GM03348 (cell line): ENCODE measurements at places on chromosomes 4 and X.

DNA sequence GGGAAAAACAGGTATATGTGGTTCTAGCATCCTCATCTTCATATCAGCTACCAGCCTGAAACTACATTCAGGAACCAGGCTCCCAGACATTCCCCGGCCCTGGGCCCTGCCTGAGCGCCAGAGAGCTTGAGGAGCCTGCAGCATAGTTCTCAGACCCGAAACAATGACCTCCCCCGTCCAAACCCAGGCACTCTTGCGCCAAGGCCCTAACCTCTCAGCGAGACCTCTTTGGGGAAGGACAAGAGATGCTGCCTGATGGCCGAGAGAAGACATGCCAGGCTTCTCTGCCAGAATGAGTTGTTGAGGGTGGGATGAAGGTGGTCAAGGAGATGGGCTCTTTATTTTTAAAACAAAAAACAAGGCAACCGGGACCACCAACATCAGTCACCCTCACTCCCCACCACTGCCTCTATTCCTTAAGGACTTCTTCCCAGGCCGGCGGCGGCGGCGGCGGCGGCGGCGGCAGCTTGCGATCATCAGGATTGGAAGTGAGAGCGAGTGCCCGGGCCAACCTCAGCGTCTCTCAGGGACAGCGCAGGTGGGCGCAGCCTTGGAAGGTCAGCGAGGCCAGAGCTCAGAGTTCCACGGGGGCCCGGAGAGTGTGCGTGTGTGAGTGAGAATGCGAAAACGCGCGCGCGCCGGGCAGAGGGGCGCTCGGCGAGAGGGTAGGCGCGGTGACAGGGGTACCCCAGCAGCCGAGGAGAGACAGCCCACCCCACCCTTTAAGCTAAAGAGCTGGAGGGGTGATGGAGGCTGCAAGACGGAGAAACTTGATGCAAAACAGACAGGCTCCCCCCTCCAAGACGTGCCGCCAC lies 601 bp downstream of the INPP4B start:
- peak; percentile 11 for DNase-seq

GRCh38 chr4:65367306-65367705 lies 303.0 kb downstream of the EPHA5 start:
- no peak for DNase-seq

- peak; percentile 33 for DNase-seq
These were observed 131.3 kb downstream of the FHDC1 start for GRCh38 chr4:153067376-153067775.

DNA sequence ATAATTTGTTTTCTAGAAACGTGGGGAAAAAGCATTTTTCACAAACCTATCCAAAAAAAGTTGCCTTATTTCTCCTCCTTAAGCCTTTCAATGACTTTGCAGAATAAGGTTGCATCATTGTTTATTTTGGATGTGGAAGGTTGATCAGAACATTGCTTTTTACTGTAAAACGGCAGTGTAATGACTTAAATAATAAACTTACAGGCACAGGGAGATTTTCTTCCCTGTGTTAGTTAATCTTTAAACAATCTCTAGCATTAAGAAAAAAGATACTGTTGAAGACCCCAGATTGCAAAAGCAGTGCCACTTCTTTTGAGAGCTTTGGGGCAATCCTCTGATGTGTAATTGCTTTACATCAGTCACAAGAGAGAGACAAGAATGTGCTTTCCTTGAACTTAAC lies 153.4 kb downstream of the ARX start:
- DNase-seq = no peak

DNA sequence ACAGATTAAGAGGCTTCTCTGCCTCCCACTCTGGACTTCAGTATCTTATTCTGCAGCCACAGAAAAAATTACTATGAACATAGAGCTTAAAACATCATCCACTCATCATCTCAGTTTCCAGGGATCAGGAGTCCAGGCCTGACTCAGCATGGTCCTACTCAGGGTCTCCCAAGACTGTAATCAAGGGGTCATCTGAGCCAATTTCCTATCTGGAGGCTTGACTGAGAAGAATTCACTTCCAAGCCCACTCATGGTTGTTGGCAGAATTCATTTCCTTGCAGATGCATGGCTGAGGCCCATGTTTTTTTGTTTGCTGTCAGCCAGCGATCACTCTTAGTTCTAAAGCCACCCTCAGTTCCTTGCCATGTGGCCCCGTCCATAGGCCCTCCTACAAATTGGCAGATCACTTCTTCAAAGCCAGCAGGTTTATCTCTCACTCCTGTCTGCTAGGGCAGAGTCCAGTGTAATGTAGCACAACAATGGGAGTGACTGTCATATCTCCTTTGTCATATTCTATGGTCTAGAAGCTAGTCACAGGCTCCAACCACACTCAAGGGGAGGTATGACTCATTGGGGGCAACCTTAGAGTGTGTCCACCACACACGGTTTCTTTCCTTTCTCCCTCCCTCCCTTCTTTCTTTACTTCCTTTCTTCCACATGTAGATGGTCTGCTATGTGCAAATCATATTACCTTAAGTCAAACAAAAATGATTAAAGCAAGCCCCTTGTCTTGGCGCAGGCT lies 251.6 kb downstream of the QDPR start:
- DNase-seq = no peak

GRCh38 chr4:180164799-180165198 lies 2078.4 kb upstream of the TENM3 start:
- no peak for DNase-seq

- DNase-seq = no peak
These were observed 163.0 kb upstream of the TET2 start for GRCh38 chr4:104983615-104984179.

GRCh38 chr4:59920416-59920815 lies 1279.7 kb upstream of the ADGRL3 start:
- DNase-seq = no peak

GRCh38 chr4:1260418-1261106 lies 11.6 kb upstream of the CTBP1 start:
- DNase-seq = no peak

GRCh38 chrX:15718283-15718970 lies 19.6 kb upstream of the CA5B start:
- no peak for DNase-seq

GRCh38 chr4:127237581-127237980 lies 395.2 kb upstream of the INTU start:
- DNase-seq = no peak

- DNase-seq = no peak
These were observed 1649.8 kb upstream of the PCDH10 start for GRCh38 chr4:131499141-131499873.

DNA sequence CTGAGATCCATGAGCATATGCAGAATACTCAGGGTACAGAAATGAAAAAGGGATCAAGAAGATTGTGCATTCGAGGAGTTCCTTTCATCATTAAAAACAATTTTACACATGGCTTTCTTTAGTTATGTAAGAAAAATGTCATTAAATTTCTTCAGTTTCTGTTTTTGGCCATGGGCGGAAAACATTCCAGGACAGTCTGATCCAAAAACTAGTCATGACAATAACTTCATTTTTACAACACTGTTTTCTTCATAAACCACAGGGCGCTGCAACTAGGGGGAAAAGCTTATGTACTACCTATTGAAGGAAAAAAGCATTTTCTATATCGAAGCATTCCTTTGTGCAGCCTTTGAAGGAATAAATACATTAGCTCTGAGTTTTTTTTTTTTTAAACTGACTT lies 28.2 kb downstream of the IL13RA1 start:
- peak; percentile 27 for DNase-seq

DNA sequence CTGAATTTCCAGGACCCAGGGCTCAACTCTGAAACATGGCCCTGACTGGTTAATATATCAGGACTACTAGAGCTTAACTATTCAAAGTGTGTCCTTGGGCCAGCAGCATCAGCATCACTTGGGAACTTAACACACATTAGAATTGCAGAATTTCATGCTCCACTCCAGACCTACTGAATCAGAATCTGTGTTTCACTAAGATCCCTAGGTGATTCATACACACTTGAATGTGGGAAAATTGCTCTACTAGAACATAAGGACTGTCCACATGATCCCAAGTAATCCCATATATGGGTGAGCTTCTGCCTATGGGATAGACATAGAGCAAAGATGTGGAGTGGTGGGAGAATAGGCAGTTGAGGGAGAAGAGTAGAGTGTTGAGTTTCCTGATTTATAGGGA lies 192.5 kb upstream of the CLNK start:
- DNase-seq = no peak

- DNase-seq = no peak
These were observed 463.8 kb upstream of the PABPC4L start for GRCh38 chr4:134665429-134665828.

GRCh38 chr4:48093991-48094416 lies 40.0 kb downstream of the TXK start:
- no peak for DNase-seq

DNA sequence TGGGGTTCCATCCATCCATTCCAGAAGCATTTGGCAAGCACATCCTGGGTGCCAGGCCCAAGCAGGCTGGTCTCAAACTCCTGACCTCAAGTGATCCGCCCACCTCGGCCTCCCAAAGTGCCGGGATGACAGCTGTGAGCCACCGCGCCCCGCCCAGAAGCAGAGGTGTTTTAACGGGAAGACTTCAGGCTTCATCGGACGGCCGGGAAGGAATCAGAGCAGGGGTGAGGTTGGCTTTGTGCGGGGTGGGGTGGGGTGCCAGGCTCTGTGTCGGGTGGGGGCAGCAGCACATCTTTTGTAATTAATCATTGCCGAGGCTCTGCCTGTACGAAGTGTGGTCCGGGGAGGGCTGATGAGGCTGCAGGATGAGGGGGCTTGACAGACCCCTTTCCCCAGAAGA lies 5.1 kb upstream of the SLC25A6 start:
- DNase-seq = no peak

DNA sequence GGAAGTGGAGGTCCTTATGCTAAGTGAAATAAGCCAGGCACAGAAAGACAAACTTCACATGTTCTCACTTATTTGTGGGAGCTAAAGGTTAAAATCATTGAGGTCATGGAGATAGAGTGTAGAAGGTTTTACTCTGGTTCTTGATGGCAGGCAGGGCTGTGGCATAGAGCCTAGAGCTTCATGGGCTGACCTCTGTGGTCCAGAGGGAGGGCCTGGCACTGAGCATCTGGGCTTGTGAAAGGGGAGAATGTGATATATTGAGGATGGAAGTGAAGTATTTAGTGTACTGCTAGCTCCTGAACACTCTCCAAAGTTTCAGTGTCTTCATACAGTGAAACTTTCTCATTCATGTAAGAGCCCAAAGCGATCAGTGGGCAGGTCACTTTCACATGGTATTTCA lies 71.3 kb upstream of the ANXA3 start:
- peak; percentile 35 for DNase-seq

GRCh38 chr4:85756938-85757337 lies 282.0 kb downstream of the ARHGAP24 start:
- DNase-seq = peak; percentile 60

GRCh38 chr4:183873409-183874185 lies 31.5 kb upstream of the STOX2 start:
- DNase-seq = no peak

- no peak for DNase-seq
These were observed 11.8 kb downstream of the ANOS1 start for GRCh38 chrX:8720136-8720535.

DNA sequence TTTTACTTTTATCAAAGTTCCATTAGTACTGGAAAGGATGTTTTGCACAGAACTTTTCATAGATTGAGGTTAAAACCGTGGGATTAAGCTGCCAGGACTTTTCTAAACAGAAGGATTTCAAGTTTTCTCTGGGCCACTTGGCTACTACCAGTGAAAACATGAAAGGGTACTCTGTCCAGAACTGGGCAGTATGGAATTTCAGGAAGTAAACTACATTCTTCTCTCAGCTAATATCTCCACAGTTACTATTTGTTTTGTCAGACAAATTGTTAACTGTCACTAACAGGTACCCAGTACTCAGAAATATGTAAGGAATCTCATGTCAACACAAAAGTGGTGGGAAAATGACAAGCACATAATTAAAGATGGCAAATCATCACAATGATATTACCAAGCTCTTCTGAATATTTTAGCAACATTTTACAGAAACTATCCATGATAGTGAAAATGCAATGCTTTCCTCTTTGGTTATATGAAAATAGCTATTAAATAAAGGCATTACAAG lies 454.4 kb downstream of the C4orf33 start:
- no peak for DNase-seq

DNA sequence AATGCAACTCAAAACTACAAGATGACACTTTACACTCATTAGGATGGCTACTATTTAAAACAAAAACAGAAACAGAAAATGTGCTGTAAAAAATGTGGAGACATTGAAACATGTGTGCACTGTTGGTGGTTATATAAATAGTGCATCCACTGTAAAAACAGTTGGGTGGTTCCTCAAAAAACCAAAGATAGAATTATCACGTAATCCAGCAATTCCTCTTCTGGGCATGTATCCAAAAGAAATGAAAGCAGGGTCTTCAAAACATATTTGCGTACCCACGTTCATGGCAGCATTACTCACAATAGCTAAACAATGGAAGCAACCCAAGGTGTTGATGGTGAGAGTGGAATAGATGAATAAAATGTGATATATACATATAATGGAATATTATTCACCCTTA lies 967.2 kb downstream of the TRAM1L1 start:
- no peak for DNase-seq

DNA sequence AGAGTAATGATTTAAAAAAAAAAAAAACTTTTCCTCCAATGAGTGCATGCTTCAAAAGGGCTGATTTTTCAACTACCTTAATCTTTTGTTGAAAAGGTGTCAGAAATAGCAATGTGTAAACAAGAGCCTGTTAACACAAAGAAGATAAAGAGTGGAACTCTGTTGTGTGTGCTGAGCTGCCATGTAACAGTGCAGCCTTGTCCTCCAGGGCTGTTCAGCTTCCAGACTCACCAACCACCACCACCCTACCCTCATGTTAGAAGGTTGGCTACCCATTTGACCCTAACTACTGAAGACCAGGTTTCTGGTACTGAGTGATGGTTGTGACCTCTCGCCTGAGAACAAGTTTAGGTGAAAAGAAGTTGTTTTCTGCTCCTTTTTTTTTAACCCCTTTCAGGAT lies 222.8 kb upstream of the TEX13C start:
- DNase-seq = no peak
